ENCODE measurements at places on chromosomes 2 and 18. TPM values are rescaled to one million over a fixed set of nuclear protein-coding genes. Genes with fewer than 3 reads are reported as not detected.

- no peak for DNase-seq
Observed at GRCh38 chr2:207141386-207141785, 24.4 kb downstream of the KLF7 start.

DNA sequence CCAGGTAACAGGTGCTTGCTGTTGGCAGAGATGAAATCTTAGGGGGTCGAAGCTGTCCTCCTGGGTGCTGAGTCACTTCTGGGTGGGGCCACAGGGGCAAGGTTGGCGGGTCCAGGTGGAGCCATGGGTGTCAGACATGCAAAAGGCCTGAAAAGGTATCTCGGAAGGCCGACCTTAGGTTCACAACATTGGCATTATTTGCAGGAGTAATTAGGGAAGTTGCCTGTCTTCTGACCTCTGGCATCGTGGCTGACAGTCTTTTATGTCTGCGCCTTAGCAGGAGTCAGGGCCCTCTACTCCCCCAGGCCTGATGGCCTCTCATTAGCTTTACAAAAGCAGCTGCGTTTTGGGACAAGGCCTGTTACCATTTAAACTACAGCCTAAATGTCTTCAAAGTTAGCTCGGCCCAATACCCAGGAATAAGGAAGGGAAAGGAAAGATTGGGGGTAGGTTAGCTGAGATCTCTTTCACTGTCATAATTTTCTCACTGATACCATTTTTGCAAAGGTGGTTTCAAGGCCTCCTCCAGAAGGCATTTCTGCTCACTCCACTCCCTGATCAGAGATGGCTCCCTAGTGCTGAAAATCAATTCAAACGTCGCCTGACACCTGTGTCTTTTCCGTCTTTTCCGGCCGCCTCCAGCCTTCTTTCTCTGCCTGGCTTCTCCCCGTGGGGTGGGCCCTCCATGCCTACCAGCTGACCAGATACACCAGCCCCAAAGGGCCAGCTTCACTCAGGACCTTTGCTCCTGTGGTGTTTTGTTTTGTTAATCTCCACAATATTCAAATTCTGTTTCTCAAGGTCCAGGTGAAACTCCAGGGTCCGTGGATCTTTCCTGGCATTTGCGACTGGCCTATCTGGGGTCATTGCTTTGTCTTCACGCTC is 90.8 kb downstream of the RHOB start:
- DNase-seq, result no peak

DNA sequence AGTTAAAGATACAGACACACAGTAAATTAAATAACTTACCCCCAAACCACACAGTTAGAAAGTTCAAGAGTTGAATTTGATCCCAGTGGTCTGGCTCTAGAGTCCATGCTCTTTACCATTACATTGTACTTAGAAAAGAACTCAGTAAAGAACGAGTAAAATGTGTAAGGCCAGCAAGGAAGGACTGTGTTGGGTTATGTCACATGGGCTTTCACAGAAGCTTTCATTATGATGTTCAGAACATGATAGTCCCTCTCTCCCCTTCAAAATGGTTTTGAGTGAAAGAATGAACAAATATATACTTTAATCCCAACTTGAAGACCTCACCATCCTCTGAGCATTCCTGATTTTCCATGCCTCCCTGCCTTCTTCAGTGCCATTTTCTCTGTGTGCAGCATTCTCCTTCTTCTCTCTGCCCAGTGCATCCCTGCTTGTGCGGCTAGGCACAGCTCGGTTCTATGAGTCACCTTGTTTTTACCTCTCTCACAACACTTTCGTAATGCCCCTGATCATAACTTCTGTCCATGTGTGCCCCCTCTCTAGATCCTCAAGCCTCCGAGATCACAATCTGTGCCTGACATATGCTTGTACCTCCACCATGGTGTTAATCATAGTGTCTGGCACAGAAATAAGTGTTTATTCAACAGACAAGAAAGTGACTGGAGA is 22.0 kb downstream of the RASGRP3 start:
- DNase-seq, result no peak

DNA sequence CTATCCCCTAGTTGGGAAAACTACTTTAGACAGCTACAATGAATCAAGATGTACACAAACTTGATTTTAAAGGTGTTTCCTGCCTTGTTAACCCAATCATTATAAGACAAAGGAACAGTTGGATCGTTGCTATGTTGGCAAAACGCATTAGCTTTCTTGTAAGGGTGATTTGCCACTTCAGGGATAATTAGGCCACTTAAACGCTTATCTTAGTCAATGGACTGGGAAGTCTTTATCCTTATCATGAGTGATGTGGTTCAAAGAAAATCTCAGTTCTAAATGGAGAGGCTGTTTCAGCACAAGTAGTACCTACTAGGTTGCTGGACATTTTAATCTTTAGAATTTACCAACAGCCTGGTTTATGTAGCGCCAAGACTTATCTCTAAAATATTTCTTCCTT is 406.1 kb upstream of the MEX3C start:
- no peak for DNase-seq

DNA sequence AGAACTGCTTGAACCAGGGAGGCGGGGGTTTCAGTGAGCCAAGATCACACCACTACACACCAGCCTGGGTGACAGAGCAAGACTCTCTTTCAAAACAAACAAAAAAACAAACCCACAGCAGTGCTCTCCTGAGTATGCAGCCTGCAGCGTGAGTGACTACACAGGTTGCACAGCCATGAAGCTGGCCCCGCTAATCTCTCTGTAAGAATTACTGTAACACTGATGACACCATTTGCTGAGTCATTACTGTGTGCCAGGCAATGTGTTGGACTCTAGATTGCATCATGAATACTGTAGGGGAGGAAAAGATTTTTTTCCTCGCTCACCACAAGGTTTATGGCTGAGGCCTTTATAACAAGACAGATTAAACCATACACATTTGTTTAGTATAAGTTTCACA is 118.6 kb upstream of the ATP8B1 start:
- DNase-seq, result peak; percentile 51

- DNase-seq, result no peak
Observed at GRCh38 chr2:17901246-17901645, 22.8 kb downstream of the KCNS3 start.

GRCh38 chr2:10448576-10449485 is 704 bp upstream of the ODC1 start:
- DNase-seq, result peak; percentile 70

DNA sequence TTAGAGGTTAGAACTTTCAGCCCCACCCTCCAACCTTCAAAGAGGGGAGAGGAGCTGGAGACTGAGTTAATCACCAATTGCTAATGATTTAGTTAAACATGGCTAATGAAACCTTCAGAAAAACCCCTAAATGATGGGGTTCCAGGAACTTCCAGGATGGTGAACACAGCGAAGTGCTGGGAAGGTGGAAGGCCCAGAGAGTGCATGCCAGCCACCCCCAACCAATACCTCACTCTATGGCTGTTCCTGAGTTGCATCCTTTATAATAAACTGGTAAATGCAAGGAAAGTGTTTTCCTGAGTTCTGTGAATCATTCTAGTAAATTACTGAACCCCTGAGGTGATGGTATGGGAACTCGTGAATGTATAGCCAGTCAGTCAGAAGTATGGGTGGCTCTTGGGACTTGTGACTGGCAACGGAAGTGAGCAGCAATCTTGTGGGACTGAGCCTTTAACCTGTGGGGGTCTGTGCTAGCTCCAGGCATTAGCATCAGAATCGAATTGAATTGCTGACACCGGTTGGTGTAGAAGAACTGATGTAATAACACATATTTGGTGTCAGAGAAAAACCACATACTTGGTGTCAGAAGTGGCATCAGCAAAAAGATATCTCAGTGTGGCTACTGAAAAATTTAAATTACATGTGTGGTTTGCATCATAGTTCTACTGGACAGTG is 37.4 kb downstream of the NPHP1 start:
- DNase-seq, result no peak

Gene ARHGEF4
- total RNA-seq, result 0.35 TPM

DNA sequence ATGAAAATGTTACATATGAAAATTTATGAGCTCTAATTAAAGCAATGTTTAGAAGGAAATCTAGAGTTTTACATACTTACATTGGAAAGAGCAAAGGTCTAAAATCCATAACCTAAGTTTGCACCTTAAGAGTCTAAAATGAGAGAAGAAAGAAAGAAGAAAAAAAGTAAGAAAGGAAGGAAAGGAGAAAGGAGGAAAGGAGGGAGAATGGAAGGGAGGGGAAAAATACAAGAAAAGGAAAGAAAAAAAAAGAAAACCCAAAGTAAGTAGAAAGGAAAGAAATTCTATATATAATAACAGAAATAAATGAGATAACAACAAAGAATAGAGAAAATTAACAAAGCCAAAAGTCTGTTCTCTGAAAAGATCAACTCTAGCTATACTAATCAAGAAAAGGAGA is 122.6 kb downstream of the BCL2L11 start:
- no peak for DNase-seq

Gene CKAP2L
- total RNA-seq, result 0.40 TPM

DNA sequence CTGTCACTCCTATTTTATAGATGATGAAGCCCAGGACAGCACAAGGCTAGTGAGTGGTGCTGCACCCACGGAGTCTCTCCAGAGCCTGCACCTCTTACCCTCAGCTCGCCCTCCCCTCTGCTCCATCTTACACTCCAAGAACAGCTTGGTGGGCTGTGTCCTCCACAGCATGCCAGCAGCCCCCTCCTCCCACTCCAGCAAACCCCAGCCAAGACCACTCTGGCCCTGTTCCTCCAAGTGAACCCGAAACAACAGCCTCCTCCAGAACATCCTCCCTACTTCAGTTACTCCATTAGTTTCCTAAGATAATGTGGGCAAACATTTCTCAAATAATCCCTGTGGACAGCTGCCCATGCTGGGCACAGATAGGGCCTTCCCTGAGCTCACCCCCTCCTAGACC is 62.7 kb upstream of the KLF7 start:
- DNase-seq, result no peak

DNA sequence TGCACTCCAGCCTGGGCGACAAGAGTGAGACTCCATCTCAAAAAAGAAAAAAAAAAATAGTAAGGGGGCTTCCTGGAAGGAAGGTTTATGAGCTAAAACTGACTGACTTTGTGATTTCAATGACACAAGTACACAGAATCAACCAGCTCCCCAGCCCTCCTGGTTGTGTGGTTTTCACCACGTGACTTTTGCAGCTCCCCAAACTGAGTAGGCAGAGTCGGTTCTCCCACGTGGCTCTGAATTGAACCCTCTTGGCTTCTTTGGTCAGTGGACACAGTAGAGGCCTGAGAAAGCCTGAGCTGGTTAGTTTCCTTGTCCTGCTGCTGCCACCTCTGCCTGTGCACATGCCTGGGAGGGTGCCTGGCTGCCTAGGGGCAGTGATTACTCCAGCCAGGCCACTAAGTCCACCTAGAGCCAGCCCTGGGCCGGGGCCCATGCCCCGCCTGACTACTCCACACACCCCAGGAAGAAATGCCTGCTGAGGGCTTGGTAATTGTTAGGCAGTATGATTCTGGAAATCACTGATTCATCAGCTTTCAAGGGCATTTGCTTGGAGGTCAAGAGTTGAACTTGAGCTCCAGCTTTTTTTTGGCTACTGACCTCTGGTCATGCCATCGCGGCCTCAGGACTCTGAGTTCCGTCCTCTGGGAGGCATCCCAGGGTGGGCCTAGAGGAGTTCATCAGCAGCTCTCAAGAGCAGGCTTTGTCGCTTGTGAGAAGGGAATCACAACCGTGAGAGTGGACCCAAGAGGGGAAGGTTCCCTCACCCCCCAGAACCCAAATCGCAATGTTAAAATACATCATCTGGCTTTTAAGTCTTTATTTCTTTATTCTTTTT is 431.9 kb upstream of the HS6ST1 start:
- peak; percentile 12 for DNase-seq

GRCh38 chr2:86344404-86344803 is 7.0 kb upstream of the REEP1 start:
- no peak for DNase-seq

Gene ATG4B
- 53.0 TPM for total RNA-seq

Gene MARCO
- not detected for total RNA-seq

DNA sequence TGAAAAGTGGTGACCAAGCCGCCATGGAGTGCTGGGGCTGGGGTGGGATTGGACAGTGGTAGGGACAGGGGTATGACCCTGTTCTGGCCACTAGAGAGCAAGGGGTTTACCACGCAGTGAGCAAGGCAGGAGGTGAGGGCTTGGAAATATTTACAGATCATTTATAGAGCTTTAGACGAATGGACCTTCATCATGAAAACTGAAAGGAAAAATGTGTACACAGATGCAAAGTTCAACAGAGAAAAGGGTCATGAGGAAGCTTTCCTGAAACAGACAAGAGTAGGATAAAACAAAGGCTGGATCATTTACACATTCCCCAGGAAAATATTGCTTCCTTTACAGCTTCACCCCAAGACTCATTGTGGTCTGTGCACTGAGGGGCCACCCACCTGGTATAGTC is 130.5 kb upstream of the SMAD2 start:
- DNase-seq, result no peak

Gene MRO
- not detected for total RNA-seq

GRCh38 chr2:54999182-54999581 is 51.1 kb downstream of the RTN4 start:
- no peak for DNase-seq

DNA sequence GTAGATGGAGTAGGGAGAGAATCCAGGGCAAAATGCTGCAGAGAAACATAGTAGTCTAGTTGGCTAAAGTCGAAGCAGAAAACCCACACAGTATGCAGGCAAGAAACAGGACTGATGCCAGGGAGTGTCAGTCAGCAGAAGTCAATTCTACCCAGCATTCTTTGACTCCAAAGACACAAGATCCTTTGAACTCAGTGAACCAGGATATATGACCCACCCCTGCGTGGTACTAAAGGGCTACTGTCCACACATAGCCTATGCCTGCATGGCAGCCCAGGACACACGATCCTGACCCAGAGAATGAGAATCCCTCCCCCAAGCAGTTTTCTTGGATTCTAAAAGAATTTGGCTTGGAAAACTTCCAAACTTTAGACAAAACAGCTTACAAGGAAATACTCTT is 42.5 kb downstream of the ALK start:
- peak; percentile 98 for DNase-seq

- no peak for DNase-seq
Observed at GRCh38 chr2:126370201-126370600, 285.8 kb upstream of the GYPC start.
